ENCODE measurements at places on chromosomes 7 and 10. TPM values are rescaled to one million over a fixed set of nuclear protein-coding genes. Genes with fewer than 3 reads are reported as not detected.

The EN2 gene
- total RNA-seq = under 0.01 TPM

The DKK1 gene
- total RNA-seq = 0.24 TPM

The ELFN1 gene
- total RNA-seq = 2.6 TPM

The CACNB2 gene
- 0.85 TPM for total RNA-seq

The TWIST1 gene
- total RNA-seq = 0.66 TPM

The PRTFDC1 gene
- 9.1 TPM for total RNA-seq

DNA sequence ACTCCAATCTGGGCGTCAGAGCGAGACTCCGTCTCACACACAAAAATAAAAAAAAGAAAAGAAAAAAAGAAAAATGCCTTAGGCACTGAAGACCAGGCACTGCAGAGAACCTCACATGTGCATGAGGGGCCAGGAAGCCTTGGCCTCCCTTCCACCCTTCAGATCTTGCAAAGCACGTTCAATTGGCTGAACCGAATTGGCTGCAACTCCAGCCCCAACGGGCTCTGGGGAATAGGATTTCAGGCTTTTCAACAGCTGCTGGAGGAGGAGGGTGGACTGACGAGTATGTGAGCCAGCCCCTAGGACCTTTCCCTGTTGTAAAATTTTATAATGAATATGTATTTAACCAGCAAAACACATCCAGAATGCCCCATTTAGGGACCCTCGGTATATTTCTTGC lies 16.7 kb downstream of the TMEM120A start:
- no peak overlapping the region for H3K27ac ChIP-seq
- H3K36me3 ChIP-seq = peaks cover 49% of the 10 kb centered on the region
- no peak for DNase-seq
- no peaks in the 10 kb centered on the region for H3K27me3 ChIP-seq
- no peak overlapping the region for H3K4me3 ChIP-seq

DNA sequence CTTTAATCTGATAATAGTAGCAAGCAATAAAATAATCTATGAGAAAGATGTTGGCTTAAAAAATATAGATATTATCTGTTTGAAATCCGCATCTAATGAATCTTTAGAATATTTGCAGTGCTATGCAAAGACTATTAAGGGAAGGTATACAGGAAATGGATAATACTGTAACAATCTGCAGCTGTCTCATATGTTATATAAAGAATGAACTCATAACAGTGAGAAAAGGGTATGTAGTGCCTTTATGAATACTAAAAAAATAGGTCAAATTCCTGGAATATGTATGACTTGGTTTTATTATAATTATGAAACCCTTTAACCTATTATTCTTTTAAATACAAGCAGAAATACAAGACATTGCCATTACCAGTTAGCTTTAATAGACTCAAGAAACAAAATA lies 105.1 kb upstream of the GPR22 start:
- no peaks in the 10 kb centered on the region for H3K4me1 ChIP-seq
- H3K27ac ChIP-seq = no peak overlapping the region
- no peak overlapping the region for H3K4me3 ChIP-seq
- H3K27me3 ChIP-seq = no peaks in the 10 kb centered on the region
- H3K36me3 ChIP-seq = peaks cover 10% of the 10 kb centered on the region

- no peaks in the 10 kb centered on the region for H3K4me1 ChIP-seq
- no peak overlapping the region for H3K27ac ChIP-seq
- H3K27me3 ChIP-seq = no peaks in the 10 kb centered on the region
- no peaks in the 10 kb centered on the region for H3K36me3 ChIP-seq
Measured at GRCh38 chr7:111229916-111230315, 139.0 kb downstream of the LRRN3 start.

DNA sequence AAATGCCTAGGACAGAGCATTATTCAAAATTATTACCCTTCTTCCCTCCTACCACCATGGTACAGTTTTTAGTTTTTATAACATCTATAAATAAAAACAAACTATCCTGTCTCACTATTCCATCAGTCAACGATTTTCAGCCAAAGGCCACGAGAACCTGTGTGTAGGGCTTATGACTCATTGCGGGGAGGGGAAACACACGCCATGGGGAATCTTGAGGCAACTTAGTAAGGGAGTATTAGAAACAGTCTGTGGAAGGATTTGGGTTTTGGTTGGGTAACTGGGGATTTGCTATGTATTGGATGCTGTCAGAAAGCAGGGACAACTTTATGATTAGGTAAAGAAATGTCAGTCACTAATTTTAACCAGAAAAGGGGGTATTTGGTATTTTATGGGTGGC lies 14.7 kb downstream of the GPR141 start:
- H3K4me1 ChIP-seq = no peaks in the 10 kb centered on the region
- no peak overlapping the region for H3K4me3 ChIP-seq
- no peak for DNase-seq
- H3K27me3 ChIP-seq = no peaks in the 10 kb centered on the region
- H3K36me3 ChIP-seq = no peaks in the 10 kb centered on the region
- no peak overlapping the region for H3K27ac ChIP-seq

DNA sequence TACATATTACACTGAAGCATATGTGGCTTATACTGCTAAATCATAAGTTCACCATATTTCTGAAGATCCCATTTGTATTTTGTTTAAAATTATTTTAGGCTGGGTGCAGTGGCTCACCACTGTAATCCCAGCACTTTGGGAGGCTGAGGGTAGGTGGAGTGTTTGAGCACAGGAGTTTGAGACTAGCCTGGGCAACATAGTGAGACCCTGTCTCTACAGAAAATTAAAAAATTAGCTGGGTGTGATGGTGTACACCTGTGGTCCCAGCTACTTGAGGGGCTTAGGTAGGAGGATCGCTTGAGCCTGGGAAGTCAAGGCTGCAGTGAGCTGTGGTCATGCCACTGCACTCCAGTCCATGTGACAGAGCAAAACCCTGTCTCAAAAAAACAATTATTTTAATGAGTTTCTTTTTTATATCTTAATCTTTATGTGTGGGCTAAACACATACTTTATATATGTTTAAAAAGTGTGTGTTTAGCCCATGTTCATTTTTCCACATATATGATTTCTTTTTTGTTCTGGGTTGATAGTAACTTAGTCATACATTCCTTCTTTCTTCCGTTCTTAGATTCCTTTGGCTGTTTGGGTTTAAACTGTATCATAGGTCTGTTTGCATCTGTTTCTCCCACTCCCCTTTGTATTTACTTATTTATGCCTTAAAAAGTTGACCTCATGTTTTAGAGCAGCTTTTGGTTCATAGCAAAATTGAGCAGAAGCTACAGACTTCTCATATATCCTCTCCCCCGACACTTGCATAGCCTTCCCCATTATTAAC lies 33.5 kb downstream of the RSBN1L start:
- no peak for DNase-seq

GRCh38 chr7:149188637-149189259 lies 6.6 kb upstream of the ZNF282 start:
- H3K27ac ChIP-seq = no peak overlapping the region
- DNase-seq = no peak
- H3K4me1 ChIP-seq = no peaks in the 10 kb centered on the region
- H3K27me3 ChIP-seq = no peaks in the 10 kb centered on the region
- no peak overlapping the region for H3K4me3 ChIP-seq

DNA sequence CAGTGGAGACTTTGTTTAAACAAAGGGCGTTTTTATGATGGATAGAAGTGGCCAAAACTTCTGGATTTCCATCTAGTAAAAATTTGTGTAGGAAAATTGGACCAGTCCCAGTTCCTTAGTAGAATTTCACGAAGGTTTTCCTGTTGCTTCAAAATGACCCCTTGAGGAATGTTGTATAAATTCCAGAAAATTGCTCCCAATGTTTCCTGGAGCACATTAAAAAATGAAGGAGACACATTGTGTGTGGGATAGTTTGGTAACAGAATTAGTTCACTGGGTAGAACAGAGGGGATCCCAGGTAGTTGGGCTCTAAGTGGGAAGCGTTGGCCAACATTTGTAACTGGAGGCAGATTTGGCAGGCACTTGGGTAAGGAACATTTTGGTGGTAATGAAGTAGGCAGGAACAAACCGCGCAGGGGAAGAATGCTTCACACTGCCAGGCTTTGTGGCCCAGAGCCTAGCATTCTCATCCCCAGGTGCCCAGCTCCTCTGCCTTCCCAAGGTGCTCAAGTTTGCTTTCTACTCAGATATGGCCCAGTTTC lies 758.6 kb downstream of the AUTS2 start:
- no peaks in the 10 kb centered on the region for H3K27me3 ChIP-seq
- no peak for DNase-seq
- H3K4me1 ChIP-seq = no peaks in the 10 kb centered on the region
- no peaks in the 10 kb centered on the region for H3K36me3 ChIP-seq

DNA sequence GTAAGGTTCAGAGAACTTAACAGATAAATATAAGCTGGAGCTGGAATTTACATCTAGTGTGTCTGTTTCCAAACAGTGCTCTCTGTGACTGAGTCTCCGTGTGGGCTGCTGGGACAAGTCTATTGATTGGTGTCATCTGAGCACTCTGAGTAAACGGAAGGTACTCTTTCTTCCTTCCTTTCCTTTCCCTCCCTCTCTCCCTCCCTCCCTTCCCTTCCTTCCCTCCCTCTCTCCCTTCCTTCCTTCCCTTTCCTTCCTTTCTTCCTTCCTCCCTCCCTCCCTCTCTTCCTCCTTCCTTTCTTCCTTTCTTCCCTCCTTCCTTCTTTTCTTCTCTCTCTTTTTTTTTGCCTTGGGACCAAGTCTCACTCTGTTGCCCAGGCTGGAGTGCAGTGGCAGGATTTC lies 61.8 kb downstream of the ANKRD61 start:
- H3K27ac ChIP-seq = no peak overlapping the region
- no peaks in the 10 kb centered on the region for H3K4me1 ChIP-seq
- no peaks in the 10 kb centered on the region for H3K27me3 ChIP-seq
- no peak for DNase-seq
- no peak overlapping the region for H3K4me3 ChIP-seq
- no peaks in the 10 kb centered on the region for H3K36me3 ChIP-seq

DNA sequence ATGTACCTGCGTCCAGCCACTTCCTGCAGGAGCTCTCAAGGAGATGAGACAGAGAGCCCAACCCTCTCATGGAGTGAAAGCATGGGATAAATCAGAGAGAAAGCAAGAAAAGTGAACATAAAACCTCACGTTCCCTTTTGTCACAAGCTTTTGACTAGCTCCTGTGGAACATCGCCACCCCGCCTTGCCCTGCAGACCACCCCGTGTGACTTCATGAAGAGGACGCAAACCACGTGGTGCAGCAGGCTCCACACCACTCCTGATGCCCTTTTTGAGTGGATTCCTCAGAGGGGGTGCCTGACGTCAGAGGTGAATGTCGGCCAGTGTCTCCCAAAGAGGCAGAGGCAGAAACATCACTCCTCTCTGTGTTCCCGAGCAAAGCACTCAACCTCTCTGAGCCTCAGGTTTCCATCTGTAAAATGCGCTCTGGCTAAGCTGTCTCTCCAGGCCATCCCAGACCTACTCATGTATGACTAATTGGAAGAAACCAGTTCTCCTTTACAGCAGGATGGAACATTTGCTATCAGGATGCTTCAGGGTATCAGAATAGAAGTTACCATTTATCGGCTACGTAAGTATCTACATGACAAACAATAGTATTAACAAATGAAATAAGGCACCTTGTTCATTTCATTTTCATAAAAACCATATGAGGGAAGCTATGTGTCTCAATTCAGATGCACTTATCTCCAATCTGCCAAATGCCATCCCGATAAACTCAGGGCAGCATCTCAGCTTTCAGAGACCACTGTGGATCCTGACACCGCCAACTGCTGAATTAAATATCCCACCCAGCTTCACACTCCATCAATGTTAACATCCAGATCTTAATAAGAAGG lies 5.3 kb downstream of the ZNF488 start:
- H3K4me3 ChIP-seq = no peak overlapping the region
- H3K27ac ChIP-seq = no peak overlapping the region
- H3K36me3 ChIP-seq = no peaks in the 10 kb centered on the region

DNA sequence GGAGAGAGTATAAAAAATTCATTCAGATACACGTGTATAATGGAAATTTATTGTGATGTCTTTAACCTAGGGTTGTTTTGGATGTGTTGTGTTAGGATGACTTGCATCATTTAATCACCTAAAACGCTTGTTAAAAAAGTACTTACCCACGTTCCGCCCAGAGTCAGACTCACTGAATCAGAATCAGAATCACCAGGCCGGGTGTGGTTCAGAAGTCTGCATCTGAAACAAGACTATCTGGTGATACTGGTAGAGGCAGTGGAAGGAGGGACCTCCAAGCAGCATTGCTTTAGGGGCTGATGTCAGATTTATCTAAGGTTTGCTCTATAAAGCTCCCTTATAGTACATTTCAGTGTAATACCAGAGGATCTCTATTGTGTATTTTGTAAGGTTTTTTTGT lies 20.5 kb upstream of the PLXDC2 start:
- H3K27ac ChIP-seq = no peak overlapping the region
- no peak overlapping the region for H3K4me3 ChIP-seq
- DNase-seq = no peak
- H3K27me3 ChIP-seq = no peaks in the 10 kb centered on the region
- H3K4me1 ChIP-seq = no peaks in the 10 kb centered on the region

DNA sequence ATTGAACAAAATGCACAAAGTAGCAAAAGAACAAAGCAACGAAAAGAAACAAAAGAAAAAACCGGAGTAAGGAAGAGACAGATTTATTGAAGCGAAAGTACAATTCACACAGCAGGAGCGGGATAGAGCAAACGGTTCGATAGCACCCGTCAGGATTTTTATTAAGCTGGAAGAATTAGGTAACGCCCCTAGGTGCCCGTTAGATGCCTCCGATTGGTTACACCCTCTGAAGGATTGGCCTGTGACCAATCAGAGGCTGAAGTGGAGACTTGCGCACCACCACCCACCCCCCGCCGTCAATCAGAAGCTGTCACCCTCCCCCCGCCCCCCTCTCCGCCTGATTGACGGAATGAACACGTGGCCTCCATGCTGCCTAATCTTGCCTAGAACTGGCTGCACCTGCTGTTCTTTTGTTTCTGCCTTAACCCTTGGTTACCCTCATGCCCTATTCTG lies 16.8 kb downstream of the OCM2 start:
- DNase-seq = no peak
- no peaks in the 10 kb centered on the region for H3K4me1 ChIP-seq
- no peaks in the 10 kb centered on the region for H3K27me3 ChIP-seq
- no peak overlapping the region for H3K27ac ChIP-seq
- no peaks in the 10 kb centered on the region for H3K36me3 ChIP-seq

DNA sequence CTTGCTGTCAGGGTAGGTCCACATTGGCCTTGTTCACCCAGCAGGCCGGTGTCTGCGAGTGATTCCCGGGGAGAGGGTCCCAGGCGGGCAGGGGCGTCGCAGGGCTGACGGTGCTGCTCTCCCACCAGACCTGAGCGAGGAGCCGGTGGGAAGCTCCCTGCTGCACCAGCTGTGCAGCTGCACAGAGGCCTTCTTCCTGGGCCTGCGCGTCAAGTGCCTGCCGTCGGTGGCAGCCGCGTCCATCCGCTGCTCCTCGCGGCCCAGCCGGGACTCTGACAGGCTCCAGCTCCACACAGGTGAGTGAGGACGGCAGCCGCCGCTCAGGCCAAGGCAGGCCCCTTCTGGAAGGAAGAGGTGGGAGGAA lies 14.6 kb downstream of the AMZ1 start:
- no peaks in the 10 kb centered on the region for H3K36me3 ChIP-seq
- no peak for DNase-seq
- peaks cover 17% of the 10 kb centered on the region for H3K4me1 ChIP-seq
- H3K27me3 ChIP-seq = peaks cover 6% of the 10 kb centered on the region
- H3K4me3 ChIP-seq = no peak overlapping the region

DNA sequence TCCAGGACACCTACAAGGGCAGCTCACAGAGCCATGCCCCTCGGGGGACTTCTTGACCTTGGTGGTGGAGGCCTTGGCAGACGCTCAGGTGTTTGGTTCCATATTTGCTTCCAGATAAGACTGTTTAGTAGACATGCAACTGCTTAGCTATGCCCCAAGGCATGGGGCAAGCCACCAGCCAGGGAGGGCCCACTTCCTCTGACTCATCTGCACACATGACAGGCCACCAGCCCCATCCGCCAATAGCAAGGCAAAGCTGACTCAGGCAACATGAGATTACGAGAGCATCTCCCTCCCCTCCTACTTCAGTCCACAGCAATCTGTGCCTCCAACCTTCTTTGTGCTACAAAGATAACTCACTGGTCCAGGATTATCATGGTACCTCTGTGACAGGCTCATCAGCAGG lies 54.9 kb downstream of the KCNMA1 start:
- no peaks in the 10 kb centered on the region for H3K4me1 ChIP-seq
- no peak overlapping the region for H3K4me3 ChIP-seq
- no peak overlapping the region for H3K27ac ChIP-seq
- no peaks in the 10 kb centered on the region for H3K27me3 ChIP-seq

Measured in thymus (tissue), 14 donors.